ENCODE measurements at places on chromosomes 4 and X.
A peak's percentile ranks its signal among the peaks of the same experiment; 100 is the strongest.

GRCh38 chrX:54798137-54798536 lies at the start of gene ITIH6:
Gene ITIH6, minus strand, starts transcription at chrX:54798255. Its CDS starts 45 bp downstream, at chrX:54798210.
- no peak for DNase-seq

DNA sequence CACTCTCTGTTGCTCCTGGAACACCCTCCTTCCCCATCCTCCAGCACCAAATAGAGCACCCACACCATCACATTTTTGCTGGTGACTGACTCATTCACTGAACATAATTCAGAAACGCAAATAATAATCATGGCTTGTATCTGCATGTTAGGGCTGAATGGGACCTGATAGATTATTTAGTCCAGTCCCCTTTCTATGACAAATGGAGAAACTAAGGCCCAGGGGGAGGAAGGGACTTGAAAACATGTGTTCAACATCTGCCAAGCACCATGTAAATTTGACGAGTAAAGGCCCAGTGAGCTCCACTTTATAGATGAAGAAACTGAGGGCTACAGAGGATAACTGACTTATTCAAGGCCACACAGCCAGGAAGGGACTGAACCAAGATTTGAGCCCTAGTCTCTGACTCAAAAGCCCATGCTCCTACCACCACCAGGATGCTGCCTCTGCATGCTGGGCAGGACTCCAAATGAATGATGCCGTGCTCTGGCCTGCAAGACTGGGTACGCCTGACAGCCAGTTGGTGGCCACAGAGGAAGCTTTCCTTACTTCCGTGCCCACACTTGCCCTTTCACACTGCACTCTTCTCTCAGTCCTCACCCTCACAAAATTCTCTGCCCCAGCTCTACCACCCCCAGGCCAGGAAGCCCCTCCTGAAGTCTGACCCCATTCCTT lies 133.3 kb upstream of the PJA1 start:
- DNase-seq, result peak; percentile 45

GRCh38 chr4:61992351-61992750 lies 792.2 kb downstream of the ADGRL3 start:
- no peak for DNase-seq

GRCh38 chr4:72665171-72665968 lies 96.3 kb upstream of the ADAMTS3 start:
- no peak for DNase-seq

DNA sequence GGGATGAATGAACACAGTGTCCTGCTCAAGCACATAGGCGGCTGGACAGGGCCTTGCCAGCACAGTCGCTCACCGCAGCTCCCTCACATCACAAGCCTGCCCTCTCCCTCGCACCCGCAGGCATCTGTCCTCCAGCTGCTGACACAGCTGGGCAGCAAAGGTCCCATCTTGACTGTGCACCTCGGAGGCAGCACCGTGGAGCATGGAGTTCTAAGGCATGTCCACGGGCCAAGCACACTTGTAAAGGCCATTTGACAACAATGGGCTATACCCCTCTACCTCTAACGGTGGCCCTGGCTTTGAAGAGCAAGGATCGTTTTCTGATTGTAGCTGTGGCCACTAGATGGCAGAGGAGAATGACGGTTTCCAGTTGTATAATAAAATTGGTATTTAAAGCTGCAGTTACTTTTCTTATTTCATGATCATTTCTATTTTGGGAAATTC lies 53.8 kb downstream of the APLN start:
- DNase-seq, result peak; percentile 33

GRCh38 chr4:84547211-84547610 lies 35.7 kb upstream of the CDS1 start:
- no peak for DNase-seq

GRCh38 chr4:40247350-40247749 lies 50.5 kb downstream of the RHOH start:
- no peak for DNase-seq

DNA sequence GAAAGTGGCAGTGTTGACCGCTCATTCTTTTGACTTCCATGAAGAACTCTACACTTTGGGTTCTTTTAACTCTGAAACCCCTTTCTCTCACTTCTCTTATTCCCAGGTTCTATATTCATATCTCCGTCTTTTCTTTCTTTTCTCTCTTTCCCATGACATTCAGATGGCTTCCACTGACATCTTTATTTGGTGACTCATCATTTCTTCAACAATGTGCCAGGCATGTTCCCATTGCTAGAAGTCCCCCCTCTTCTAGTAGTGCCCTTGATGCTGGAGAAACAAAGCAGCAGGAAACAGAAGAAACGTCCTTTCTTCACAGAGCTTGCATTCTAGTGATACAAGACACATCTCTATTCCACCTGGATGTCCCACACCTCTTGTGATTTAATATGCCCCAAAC lies 33.3 kb downstream of the PKD2 start:
- no peak for DNase-seq

DNA sequence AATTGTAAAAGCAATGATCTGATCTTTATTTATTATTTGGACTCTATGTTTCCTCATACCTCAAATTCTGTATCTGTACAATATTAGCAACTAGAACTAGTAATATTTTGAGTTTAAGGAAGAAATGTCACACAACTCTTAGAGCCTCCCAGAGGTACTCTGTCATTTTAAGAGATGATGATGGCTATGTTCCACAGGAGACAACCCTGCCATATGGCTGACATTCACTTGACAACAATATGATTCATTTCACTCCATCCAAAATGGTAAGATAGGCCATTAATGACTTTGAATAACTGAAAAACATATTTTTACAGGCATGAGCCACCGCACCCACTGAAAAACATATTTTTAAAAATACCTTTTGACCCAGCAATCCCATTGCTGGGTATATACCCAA lies 190.3 kb downstream of the MAML3 start:
- DNase-seq, result no peak

All from cardiac fibroblast (primary cell).